Vagina (tissue), 2 donors: ENCODE measurements at places on chromosomes 4 and X. TPM values are rescaled to one million over a fixed set of nuclear protein-coding genes. Genes with fewer than 3 reads are reported as not detected.

The MAGEA11 gene
- total RNA-seq: not detected

The OCIAD2 gene
- total RNA-seq: 18.9 TPM

The CT45A1 gene
- total RNA-seq: not detected

The ZCCHC12 gene
- 3.7 TPM for total RNA-seq

The EMCN gene
- 20.1 TPM for total RNA-seq

The ASB12 gene
- total RNA-seq: not detected

The PHF8 gene
- total RNA-seq: 33.9 TPM

The FGF13 gene
- 3.2 TPM for total RNA-seq

The TCP11X2 gene
- total RNA-seq: not detected

The ARMCX6 gene
- total RNA-seq: 12.3 TPM

The DDIT4L gene
- 5.4 TPM for total RNA-seq

The LDB2 gene
- 70.0 TPM for total RNA-seq

The SPOCK3 gene
- total RNA-seq: 0.74 TPM

The FABP2 gene
- not detected for total RNA-seq

The GPM6B gene
- total RNA-seq: 15.7 TPM

The PRRG1 gene
- 9.8 TPM for total RNA-seq

The PLAC8 gene
- total RNA-seq: not detected

The ABCE1 gene
- 47.1 TPM for total RNA-seq

The ARMCX1 gene
- total RNA-seq: 28.5 TPM

The FAM9A gene
- total RNA-seq: not detected

The RGN gene
- total RNA-seq: 4.7 TPM

The ZFP42 gene
- not detected for total RNA-seq

The ODAPH gene
- not detected for total RNA-seq

The PRR32 gene
- not detected for total RNA-seq

The IL3RA gene
- total RNA-seq: 7.9 TPM

The GLRA3 gene
- total RNA-seq: not detected

The YIPF7 gene
- not detected for total RNA-seq

The C4orf50 gene
- 0.49 TPM for total RNA-seq

The FGFRL1 gene
- total RNA-seq: 20.9 TPM

The SFRP2 gene
- 49.8 TPM for total RNA-seq

The LGI2 gene
- 0.98 TPM for total RNA-seq

The SATL1 gene
- not detected for total RNA-seq

The AGTR2 gene
- total RNA-seq: not detected

The MBNL3 gene
- total RNA-seq: 10.1 TPM

The SYP gene
- total RNA-seq: 11.0 TPM

The RIPPLY1 gene
- total RNA-seq: not detected

The TXK gene
- 8.1 TPM for total RNA-seq

The SUPT20HL2 gene
- not detected for total RNA-seq

The NUDT6 gene
- total RNA-seq: 3.2 TPM

The RAI2 gene
- total RNA-seq: 47.4 TPM

The RLIM gene
- 22.1 TPM for total RNA-seq

The TSPAN5 gene
- 15.5 TPM for total RNA-seq

The SSX2B gene
- not detected for total RNA-seq

The S100G gene
- total RNA-seq: not detected

The FAAH2 gene
- total RNA-seq: 10.6 TPM

The NDST4 gene
- total RNA-seq: not detected

The ASB5 gene
- total RNA-seq: 5.9 TPM

The ARAP2 gene
- 52.8 TPM for total RNA-seq

The PNCK gene
- total RNA-seq: 9.3 TPM

The PRSS12 gene
- total RNA-seq: 15.0 TPM

The HELQ gene
- 14.2 TPM for total RNA-seq
